ENCODE measurements at places on chromosomes 16 and 17.

GRCh38 chr16:2150418-2151187 lies 2.2 kb downstream of the RAB26 start:
- DNase-seq: no peak

- peak; percentile 55 for DNase-seq
These were observed 6.5 kb upstream of the NUBP1 start for GRCh38 chr16:10737068-10737625.

- DNase-seq: no peak
These were observed 11.0 kb downstream of the NPTX1 start for GRCh38 chr17:80465327-80465974.

- DNase-seq: no peak
These were observed 294.5 kb downstream of the SNX29 start for GRCh38 chr16:12271006-12271405.

DNA sequence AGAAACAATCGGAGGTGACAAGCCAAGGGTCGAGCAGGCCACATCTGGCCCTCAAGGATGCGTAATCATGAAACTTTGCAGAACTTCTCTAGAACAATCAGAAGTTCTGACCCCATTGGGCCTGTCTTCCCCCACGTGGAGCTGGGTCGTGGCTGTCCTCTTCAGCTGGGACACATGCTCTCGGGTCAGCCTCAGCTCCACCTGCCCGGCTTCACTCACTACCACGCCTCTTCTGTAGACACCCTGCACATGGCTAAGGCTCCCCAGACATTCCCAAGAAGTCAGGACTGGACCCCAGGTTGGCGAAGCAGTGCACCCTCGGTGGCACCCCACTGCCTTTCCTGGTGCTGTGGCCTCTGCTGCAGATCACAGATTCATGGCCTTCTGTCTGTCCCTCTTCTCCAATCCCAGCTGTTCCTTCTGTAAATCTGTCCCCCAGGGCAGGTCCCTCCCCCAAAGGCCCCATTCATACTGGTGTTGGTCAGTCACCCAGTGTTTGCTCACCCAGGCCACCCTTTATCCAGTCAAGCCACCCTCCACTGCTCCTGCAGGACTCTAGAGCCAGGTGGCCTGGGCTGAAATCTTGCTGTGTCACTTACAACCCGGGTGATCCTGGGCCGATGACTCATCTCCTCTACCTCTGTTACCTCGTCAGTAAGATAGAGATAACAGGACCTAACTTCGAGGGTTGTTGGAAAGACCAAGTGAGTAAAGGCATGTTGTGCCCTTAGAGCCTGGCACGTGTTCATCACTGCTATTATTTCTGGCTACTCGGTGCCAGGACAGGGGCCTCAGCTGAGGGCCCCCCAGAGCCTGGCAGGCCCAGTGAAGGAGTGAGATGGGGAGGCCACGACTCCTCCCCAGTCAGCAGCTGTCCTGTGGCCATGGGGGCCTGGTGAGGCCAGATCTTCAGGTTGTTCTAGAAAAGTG lies 1.4 kb upstream of the SLC5A11 start:
- no peak for DNase-seq

DNA sequence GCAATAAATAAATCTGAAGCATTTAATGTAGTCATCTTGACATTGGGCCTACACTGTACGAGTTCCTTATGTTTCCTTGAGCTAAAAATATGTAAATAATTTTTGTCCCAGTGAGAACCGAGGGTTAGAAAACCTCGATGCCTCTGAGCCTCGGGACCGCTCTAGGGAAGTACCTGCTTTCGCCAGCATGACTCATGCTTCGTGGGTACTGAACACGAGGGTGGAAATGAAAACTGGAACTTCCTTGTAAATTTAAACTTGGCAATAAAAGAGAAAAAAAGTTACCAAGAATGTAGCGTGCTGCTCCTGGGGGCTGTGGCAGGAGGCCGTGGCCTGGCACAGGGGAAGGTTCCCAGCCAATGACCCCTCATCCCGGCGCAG lies 74.1 kb downstream of the SOCS1 start:
- DNase-seq: no peak

DNA sequence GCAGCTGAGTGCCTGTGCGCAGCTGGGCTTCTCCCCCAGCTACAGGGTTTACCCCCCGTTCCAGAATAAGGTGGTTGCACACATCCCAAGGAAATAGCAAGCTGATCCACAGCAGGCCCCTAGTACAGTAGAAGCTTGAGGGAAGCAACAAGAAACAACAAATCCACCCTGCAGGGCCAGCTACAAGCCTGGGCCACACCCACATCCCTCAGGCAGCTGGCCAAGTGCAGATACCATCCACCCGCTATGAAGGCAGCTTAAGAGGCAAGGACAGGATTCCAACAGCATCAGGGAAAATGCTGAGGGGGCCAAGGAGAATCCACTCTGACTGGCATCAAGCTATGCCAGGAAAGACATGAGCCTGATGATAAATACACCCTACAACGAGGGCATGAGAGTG lies 66.9 kb upstream of the RCVRN start:
- DNase-seq: no peak

DNA sequence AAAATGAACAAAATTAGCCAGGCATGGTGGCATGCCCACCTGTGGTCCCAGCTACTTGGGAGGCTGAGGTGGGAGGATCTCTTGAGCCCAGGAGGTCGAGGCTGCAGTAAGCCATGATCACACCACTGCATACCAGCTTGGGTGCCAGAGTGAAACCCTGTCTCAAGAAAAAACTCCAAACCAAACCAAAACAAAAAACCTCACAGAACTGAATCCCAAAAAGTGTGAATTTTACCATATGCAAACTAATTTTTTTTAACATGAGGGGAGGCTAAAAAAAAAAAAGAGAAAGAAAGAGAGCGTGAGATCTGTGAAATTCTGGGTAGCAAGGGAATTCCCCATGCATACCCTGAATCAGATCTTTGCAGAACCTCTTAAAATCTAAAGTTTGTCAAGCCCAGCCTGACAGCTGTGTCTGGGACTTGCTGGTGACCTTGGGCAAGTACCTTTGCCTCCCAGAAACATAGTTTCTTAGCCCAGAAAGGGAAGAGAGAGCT lies 17.1 kb upstream of the CDH1 start:
- DNase-seq: no peak

DNA sequence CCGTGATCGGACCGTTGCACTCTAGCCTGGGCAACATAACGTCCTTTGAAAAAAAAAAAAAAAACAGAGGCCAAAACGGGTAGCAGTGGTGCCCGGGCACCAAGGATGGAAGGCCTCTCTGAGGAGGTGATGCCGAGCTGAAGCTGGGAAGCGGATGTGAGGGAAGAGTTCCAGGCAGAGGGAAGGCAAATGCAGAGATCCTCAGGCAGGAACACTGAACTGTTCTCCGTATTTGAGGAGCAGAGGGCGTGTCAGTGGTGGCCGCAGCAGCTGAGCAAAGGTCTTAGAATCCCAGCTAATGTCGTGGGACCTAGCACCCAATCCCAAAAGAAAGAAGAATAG lies 656 bp upstream of the KCTD13 start:
- DNase-seq: no peak

DNA sequence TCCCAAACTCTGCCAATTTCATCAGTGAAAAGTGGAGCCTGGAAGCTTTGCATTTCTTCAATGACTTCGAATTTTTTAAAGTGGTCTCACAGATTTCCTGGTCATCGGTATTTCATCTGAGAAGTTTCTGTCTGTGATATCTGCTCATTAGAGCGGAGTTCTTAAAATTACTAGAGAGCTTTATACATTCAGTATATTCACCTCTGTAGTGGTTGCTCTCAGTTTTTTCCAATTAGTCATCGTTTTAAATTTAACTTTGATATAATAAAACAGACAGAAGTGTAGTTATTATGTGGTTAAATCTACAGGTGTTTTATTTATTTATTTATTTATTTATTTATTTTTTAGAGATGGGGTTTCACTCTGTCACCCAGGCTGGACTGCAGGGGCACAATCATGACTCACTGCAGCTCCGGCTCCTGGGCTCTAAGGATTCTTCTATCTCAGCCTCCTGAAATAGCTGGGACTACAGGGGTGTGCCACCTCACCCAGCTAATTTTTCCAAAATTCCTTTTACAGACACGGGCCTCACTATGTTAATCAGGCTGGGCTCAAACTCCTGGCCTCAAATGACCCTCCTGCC lies 16.0 kb downstream of the ARHGAP17 start:
- no peak for DNase-seq

- DNase-seq: no peak
These were observed 311.4 kb downstream of the SEC14L1 start for GRCh38 chr17:77451894-77452852.

DNA sequence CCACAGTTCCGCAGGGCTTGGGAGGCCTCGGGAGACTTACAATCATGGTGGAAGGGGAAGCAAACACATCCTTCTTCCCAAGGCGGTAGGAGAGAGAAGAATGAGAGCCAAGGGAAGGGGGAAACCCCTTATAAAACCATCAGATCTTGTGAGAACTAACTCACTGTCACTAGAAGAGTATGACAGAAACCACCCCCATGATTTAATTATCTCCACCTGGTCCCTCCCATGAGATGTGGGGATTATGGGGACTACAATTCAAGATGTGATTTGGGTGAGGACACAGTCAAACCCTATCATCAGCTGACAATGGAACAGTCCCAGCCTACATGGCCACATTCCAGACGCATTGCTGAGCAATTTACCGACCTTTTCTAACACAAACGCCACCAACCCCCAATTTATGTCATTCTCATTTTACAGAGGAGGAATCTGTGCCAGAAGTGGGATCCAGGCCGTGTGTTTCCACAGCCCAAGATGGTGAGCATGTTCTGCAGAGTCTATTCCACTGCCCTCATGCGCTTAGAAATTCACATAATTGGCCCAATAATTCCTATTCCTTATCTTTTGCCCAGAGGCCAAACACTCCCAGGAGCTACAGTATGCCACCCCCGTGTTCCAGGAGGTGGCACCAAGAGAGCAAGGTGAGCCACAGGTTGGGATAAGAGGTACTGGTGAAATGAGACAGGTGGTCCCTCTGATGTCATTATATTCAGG lies 17.3 kb downstream of the MILR1 start:
- no peak for DNase-seq

GRCh38 chr17:68656666-68657065 lies 55.5 kb upstream of the FAM20A start:
- no peak for DNase-seq

GRCh38 chr16:60027351-60027750 lies 1293.2 kb upstream of the GOT2 start:
- DNase-seq: no peak

- no peak for DNase-seq
These were observed 113.3 kb downstream of the VPS53 start for GRCh38 chr17:601244-601925.

DNA sequence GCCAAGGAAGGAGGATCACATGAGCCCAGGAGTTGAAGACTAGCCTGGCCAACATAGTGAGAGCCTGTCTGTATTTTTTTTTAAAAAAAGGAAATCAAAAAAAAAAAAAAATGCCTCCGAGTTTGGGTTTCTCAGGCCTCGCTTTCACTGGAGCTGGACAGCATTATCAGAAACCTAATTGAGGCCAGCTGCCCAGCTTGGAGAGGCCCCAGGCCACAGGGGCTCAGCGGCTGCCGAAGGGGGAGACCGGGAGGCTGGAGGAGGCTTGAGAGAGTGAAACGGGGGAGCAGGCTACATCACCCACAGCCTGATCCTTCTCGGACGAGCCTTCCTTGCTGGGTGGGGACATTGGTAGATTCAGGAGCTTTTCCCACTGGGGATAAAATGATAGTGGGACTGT lies 5.1 kb downstream of the TTYH2 start:
- no peak for DNase-seq

- DNase-seq: no peak
These were observed 24.7 kb upstream of the WSB1 start for GRCh38 chr17:27269201-27269600.

DNA sequence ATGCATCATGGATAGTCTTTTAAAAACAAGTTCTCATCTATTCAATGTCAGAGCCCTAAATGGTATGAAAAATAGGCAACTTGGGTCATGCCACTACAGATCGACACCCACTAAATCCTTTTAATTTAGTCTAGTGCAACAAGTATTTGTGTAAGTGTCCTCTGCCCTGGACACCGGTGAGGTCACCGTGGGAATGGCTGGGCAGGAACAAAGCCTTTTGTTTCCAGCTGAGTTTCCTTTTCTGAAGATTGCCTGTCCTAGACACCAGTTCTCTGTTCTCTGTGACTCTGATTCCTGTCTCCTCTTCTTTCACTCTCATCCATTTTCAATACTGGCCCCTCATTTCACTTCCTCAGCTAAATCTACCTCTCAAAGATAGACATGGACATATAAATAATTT lies 446.5 kb downstream of the MAF start:
- no peak for DNase-seq

DNA sequence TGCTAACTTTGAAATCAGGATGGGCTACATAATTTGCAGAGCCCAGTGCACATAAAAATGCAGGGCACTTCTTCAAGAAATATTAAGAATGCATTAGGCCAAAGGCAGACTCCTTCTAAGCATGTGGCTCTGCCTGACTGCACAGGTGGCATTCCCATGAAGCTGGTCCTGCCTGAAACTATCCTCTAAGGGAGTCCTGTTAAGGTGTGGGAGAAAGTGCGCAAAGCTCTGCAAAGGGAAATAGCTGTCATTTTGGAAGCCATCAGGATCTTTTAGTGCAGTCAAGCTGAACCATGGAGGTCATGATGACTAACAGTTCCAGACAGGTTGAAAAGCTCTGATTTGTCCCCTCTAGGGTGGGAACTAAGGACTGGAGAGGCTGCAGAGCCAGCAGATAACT lies 41.9 kb upstream of the CRHR1 start:
- DNase-seq: no peak

DNA sequence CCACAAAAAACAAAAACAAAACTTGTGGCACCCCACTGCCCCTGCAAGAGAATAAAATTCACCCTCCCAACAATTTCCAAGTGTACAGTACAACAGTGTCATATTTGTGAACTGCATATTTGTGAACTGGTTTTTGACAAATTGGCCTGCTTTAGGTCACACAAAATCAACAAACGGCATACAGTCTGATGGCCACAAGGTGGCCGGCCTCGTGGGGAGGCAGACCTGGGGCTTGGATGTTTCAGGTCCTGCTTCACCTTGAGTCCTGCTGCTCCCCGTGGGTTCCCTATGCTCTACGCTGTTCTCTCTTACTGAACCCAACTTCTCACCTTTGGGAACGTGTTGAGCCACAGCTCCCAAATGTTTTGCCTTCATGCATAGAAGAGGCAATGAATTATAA lies 102.2 kb downstream of the CDK5R1 start:
- no peak for DNase-seq

DNA sequence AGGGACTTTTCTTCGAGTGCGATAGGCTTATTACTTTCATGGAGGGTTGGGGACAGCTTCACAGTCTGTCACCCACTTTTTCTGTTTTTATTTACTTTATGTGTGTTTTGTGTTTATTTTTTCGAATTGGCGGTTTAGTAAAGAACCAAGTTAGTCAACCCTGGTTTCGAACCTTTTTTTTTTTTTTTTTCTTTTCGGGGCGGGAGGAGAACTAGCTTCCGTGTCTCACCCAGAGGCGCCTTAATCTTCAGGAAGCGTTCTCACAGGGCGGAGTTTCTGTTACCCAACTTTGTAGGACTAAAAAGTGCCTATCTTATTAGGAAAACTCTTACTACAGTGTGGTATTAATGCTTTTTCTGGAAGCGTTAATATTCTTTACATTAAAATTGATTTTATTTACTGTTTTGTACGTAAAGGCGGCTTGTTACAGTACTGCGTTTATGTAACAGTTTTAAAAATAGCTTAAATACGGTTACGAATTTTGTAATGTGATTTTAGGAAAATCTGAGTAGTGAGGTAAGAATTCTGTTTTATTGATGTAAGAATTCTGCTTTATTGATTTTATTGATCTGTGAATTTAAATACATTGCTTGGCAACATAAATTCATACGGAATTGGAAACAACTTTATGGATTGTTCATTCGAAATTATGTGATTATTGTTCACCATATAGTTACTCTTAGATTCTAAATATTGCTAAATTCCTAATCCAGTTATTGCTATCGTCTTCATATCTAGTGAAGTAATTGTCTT lies 885 bp downstream of the ZNF207 start:
- peak; percentile 54 for DNase-seq
